ENCODE measurements at places on chromosomes 1 and 21.

GRCh38 chr1:37989361-37989930, 376 bp downstream of the SF3A3 start:
- no peak for DNase-seq

DNA sequence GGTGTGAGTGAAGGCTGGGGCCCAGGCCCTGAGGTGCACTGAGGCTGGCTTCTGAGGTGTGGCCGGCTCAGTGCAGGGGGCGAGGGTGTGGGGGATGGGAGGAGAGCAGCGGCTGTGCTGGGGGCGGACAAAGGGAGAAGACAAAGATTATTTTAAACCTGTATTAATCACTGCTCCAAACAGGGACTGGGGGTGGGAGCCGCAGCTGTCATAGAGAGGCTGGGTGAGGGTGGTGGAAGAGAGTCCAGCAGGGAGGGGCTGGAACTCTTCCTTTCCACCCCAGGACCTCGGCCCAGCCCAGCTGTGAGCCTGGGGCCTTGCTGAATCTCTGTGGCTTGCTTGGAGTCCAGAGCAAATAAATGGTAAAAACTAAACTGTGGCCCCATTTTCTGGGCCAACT, 106.9 kb downstream of the KCND3 start:
- no peak for DNase-seq

DNA sequence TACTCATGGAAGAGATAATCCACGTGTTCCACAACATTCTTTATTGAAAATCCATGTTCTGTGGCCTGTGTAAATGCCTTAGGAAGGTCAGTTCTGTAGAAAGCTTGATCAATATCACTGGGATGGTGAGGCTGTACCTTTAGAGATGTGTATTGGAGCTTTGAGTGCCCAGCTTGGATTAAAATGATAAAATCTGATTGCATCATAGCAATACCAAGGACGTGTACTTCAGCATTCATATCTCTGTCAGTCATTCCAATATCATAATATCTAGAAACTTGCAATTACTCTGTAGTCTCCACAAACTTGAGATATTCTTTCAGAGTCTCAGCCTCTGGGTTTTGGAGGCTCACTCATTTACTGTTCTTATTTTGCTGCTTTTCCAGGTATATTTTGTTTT, 31.6 kb downstream of the IFI44 start:
- no peak for DNase-seq

DNA sequence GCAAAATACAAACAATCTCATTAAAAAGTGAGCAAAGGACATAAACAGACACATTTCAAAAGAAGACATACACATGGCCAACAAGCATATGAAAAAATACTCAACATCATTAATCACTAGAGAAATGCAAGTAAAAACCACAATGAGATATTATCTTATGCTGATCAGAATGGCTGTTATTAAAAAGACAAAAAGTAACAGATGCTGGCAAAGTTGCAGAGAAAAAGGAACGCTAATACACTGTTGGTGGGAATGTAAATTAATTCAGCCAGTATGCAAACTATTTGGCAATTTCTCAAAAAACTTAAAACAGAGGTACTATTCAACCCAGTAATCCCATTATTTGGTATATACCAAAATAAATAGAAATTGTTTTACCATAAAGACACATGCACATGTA, 32.2 kb upstream of the TNFSF18 start:
- no peak for DNase-seq

DNA sequence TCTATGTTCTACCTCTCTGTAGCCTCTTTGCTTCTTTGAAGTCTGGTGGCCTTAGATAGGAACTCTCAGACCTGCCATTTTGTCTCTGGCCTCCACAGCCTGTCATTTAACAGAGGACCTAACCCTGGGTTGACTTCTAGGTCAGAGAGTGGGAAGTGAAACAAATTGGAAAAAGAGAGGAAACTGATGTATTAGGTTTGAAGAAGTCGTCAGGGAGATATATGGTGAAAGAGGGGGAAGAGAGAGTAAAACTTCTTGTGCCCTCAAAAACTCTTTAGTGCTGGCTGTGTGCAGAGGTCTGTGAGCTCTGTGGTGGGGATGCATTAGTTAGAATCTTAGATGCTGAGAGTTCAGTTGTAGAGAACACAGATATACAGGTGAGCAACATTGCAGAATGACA, 30.2 kb upstream of the CD1D start:
- no peak for DNase-seq

DNA sequence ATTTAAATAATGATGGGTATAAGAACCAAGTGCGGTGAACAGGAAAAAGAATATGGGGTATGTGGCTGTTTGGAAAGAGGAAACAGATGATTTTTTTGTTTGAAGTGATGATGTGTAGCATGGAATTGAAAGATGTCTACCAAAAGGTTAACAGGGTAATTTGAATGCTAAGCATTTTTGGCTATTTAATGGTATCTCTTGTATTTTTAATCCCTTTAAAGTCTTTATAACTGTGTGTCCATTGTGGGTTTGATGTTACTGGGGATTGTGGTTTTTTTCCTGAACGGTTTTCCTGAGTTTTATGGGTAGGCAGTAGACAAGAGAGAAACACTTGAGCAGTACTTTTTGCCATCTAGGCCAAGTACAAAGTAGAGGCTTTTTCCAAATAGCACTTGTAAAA, 63.2 kb downstream of the PRDM2 start:
- no peak for DNase-seq

- no peak for DNase-seq
These were observed 812 bp downstream of the NBPF1 start for GRCh38 chr1:16612332-16613172.

- no peak for DNase-seq
These were observed 185.3 kb downstream of the AK5 start for GRCh38 chr1:77467021-77467595.

GRCh38 chr1:173205146-173206051, 1.7 kb downstream of the TNFSF4 start:
- DNase-seq: no peak

DNA sequence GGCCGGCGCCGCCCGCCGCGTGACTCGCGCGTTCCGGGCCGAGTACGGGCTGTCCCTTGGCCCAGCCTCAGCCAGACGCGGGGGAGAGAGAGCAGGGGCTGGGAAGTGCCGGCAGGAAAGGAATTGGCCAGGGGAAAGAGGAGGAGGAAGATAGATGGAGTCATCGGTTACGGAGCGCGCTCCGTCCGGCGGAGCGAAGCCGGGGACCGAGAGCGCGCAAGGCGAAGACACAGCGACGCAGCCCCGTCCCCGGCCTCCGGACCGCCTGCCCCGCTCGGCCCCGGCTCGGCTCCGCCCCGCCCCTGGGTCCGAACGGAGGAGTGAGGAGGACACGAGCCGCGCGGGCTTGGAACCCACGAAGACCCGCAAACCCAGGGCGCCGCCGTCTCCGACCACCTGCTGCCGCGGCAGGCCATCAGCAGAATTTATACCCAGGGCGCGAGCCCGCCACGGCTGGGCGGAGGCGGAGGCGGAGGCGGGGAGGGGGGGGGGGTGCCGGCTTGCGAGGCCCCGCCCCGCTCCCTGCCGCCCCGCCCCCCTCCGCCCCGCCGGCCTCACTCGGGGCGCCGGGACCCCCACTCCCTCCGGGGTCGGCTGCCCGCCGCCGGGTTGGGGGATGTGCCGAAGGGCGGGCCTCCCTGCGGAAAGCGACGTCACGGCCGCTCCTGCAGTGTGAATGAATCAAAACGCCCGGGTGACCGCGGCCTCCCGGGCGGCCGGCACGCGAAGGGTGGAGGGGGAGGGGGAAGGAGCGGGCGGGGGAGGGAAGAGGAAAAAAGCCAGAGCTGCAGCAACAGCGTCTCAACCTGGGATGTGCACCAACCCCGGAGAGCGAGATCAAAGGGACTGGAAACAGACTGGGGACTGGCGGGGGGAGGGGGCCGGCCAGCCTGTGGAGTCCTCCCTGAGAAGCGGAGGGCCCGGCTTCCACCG, at the start of gene LHX4:
Gene LHX4, plus strand, starts transcription at position 782 of the 933 bp plus-strand sequence. CDS start 266 bp downstream, outside the sequence.
- no peak for DNase-seq

- no peak for DNase-seq
These were observed 151.6 kb downstream of the SDCCAG8 start for GRCh38 chr1:243407284-243408018.

- DNase-seq: no peak
These were observed 51.5 kb downstream of the IGSF5 start for GRCh38 chr21:39796466-39796865.

DNA sequence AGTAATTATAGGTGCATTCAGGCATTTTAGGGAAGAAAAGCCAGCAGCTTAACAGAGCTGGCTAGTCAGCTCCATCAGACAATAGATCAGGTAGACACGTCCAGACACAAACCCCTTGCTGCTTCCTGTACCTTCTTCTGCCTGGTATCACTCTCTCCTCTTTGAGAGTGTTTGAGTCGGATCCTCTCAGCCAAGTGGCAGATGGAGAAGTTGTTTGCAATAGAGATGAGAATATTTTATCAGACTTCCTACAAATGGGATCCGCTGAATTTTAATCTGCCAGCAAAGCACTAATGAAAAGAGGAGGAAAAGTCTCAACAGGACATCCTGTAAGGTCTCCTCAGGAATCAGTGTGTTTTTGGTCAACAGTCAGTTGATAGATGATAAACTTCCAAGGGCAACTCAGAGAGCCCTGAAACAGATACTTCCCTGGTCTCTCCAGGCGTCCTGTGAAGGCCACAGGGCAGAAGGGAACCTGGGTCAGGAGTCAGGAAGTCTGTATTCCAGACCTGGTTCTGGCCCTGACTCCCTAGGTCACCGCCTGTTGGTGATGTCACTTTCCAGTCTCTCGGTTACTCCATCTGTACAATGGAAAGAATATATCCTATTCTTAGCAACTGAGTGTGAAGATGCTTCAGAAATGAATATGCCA, 62.1 kb upstream of the PROX1 start:
- no peak for DNase-seq

DNA sequence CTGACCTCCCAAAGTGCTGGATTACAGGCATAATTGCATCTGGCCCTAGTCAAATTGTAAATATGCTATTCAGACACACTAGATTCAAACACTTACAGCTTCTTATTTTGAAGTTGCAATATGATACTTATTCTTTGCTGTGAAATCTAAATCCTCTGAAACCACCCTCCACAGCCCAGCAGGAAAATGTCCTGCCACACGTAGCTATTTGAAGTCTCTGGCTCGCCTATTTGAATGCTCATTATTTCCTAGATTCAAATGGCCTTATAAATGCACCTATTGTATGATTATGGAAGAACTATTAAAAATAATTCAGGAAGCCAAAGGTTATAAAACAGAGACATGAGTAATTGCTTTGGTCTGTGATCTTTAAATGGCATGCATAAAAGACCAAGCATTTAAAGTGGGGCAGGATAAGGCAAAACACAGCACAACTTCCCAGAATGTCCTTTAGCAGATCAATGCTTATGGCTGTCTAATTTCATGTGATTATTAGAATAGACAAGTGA, 26.6 kb upstream of the FBXO28 start:
- no peak for DNase-seq

DNA sequence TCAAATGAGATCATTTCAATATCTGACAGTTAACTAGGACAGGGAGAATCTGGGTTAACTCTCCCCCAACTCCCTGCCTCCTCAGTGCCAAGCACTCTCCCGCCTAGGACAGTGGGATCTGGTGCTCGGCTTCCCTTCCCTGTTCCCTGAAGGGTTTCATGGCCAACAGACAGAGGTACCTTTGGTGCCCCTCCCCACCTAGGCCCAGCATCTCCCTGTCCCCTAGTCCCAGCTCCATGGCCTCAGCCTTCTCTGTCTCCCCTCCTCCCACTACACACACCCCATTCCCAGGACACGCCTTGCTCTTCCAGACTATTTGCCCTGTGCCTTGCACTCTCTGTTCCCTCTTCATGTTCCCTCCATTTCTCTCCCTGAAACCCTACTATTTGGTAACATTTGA, 77.1 kb downstream of the CD247 start:
- DNase-seq: no peak

DNA sequence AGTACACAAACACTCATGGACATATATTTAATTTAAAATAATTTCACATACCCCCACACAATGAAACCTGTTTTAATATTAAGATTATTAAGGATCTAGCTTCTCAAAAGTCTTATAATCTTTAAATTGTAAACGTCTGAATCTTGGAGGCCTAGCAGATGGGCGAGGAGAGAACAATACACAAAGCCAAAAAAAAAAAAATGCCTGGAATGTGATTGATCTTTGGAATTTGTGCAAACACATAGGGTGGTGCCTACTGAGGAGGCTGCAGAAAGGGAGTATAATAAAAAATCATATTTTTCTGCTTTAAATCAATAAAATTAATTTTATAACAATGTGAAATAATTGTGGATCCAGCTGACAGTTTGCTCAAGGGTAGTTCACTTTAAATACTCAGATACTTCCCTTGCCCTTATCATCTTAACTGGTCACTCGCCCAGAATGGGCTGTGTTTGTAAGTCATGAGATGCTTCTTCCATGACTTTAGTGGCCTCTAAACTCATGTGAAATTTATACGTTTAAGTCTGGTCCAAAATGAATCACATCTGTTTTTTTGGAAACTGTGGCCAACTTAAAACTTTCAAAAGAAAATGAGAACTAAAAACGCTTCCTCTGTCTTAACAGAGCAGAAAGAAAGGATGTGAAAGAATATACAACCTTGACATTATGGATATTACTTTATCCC, 802.8 kb upstream of the CXADR start:
- no peak for DNase-seq

GRCh38 chr21:34724857-34725195, 56.0 kb downstream of the CLIC6 start:
- DNase-seq: no peak

- DNase-seq: no peak
These were observed 46.6 kb downstream of the RGS7 start for GRCh38 chr1:241310451-241310850.

GRCh38 chr1:63799820-63800219, 26.0 kb downstream of the ROR1 start:
- no peak for DNase-seq

GRCh38 chr1:44705470-44705869, 25.5 kb downstream of the RNU5D-1 start:
- no peak for DNase-seq

GRCh38 chr1:242569867-242570266, 45.4 kb upstream of the PLD5 start:
- no peak for DNase-seq

GRCh38 chr1:37513795-37514349, 694 bp downstream of the MEAF6 start:
- peak; percentile 54 for DNase-seq

- DNase-seq: no peak
These were observed 38.2 kb downstream of the RABIF start for GRCh38 chr1:202850593-202851362.

GRCh38 chr1:151809290-151809984, 4.2 kb upstream of the LINGO4 start:
- no peak for DNase-seq
